Spinal cord (tissue), 10 donors: ENCODE measurements at places on chromosomes 2 and 18.

DNA sequence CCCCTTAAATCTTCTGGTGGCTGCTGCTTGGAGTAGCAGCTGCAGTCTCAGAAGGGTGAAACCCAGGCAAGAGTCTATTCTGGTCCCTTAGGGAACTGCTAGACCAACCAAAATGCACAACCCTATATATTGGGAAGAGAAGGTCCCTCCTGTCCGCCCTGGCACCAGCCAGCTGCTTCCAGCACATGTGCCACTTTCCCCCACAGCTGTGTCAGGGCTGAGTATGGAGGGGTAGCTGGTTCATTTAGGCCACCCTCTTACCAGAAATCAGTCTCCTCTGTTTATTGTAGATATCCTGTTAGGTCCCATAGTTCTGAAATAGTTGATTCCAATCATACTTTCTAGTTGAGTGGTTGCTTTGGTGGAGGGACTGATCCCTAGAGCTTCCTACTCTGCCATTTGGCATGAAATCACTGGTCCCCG, 68.9 kb downstream of the BIRC6 start:
- DNase-seq: no peak

GRCh38 chr2:140344838-140345237, 1564.6 kb upstream of the NXPH2 start:
- no peak for DNase-seq

DNA sequence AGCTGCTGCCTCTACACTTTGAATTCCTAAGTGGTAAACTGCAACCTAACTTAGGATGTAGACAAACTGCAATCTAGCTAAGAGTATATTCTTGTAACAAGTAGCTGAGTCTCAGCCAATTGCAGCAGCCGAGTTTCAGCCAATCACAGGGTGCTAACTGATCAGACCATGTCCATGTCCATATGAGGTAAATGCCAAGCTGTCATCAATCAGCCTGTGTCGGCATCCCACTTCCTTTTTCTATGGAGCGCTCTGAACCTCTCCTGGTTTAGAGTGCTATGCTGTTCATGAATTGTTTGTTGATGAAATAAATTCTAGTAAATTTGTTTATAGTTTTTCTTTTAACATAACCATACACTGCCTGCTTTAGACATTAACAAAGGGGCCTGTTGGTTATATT, 408.8 kb downstream of the NBAS start:
- no peak for DNase-seq

- DNase-seq: no peak
Observed at GRCh38 chr2:157808421-157808820, 67.7 kb downstream of the ACVR1 start.

DNA sequence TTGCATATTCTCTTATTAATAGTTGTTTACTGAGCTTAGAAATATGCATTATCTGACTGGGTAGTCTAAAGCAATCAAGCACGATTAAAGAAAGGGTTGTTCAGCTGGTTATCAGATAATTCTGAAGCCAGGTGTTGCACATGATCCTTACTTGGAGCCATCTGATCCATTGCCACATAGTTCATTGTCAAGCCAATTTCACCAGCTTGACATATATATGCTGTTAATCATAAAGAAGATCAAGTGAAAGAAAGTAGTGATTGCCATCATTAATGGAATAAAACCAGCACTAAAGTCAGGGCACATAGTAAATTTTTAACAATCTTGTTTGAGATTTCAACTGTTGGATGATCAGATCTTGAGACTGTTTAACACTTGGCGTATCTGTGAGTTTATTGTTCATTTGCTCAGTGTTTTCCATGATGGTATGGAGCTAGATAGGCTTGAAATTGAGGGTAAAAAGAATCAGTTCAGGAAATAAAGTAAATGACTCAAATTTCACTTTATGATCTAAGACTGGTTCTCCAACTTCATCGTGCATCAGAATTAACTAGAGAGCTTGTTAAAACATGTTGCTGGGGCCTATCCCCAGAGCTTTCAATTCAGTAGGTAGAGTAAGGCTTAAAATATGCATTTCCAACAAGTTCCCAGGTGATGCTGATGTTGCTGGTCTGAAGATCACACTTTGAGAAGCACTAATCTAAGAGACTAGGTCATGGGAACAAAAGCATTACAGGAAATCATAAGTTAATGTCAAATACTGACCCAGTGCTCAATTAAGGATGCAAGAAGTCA, 539.6 kb downstream of the SATB2 start:
- no peak for DNase-seq

- no peak for DNase-seq
Observed at GRCh38 chr2:178205853-178206521, 11.7 kb downstream of the OSBPL6 start.

- DNase-seq: no peak
Observed at GRCh38 chr18:25453556-25454269, 101.7 kb upstream of the ZNF521 start.

- no peak for DNase-seq
Observed at GRCh38 chr2:55416786-55417568, 2.7 kb downstream of the CCDC88A start.

DNA sequence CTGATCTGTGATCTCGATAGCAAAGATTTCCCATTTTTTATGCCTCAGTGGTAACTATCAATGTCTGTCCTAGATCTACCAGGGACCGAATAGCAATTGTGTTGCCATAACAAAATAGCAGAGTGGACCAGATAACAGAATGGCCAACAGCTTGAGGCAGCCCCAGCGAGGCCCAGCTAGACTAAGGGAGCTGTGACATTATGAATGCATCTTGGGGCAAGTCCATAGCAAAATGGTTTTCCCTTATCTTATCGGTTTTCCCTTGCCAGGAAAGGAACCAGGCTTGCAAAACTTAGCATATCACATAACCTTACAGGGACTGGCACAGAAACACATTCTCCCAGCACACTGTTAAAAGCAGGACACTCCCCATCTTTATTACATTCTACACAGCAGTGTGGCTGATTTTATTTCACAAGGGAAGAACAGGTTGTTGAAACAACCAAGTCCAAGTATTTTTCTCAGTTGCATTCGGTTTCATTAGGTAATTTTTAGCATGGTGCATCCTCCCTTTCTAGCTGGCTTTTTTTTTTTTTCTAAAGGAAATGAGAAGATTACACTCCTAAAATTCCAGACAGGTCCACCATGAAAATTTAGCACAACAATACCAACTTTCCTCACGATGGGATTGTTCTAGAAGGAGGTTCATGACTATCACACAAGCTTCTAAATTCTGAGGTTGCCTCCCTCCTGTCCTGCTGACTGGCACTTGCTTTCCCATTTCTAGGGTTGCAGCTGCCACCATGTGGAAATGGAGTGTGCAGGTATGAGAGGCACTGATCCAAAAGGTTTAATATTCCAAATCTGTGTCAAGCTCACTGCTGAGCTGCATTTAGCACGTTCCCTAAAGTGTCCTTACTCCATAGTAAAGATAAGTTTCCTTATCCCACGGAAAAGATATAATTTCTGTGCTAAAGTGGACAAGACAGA, 97.0 kb upstream of the SLC35G4 start:
- DNase-seq: no peak
